Stimulated activated CD8-positive, alpha-beta memory T cell treated with anti-CD3 and anti-CD28 coated beads, Interleukin-4, amount 100 ng/mL, for 4 hours (primary cell): ENCODE measurements at places on chromosomes 3 and 15.

- no peak for DNase-seq
Measured at GRCh38 chr3:9257092-9257491, 7.6 kb upstream of the SRGAP3 start.

- DNase-seq = no peak
Measured at GRCh38 chr3:134106580-134106979, 76.9 kb upstream of the SLCO2A1 start.

- DNase-seq = no peak
Measured at GRCh38 chr3:150874666-150875219, 30.5 kb downstream of the MINDY4B start.

- no peak for DNase-seq
Measured at GRCh38 chr3:122025296-122025695, 3.2 kb upstream of the ILDR1 start.

- DNase-seq = no peak
Measured at GRCh38 chr3:172844428-172844827, 93.9 kb downstream of the ECT2 start.

- DNase-seq = no peak
Measured at GRCh38 chr3:192367616-192368015, 359.7 kb downstream of the FGF12 start.

GRCh38 chr15:58593870-58594269, 155.6 kb downstream of the ADAM10 start:
- no peak for DNase-seq

GRCh38 chr3:11304175-11304574, 32.0 kb downstream of the ATG7 start:
- DNase-seq = no peak

- no peak for DNase-seq
Measured at GRCh38 chr15:78365917-78366316, 25.8 kb downstream of the CRABP1 start.

- no peak for DNase-seq
Measured at GRCh38 chr3:110178965-110179364, 841.6 kb upstream of the DPPA4 start.
